ENCODE measurements at places on chromosomes 4 and X.

DNA sequence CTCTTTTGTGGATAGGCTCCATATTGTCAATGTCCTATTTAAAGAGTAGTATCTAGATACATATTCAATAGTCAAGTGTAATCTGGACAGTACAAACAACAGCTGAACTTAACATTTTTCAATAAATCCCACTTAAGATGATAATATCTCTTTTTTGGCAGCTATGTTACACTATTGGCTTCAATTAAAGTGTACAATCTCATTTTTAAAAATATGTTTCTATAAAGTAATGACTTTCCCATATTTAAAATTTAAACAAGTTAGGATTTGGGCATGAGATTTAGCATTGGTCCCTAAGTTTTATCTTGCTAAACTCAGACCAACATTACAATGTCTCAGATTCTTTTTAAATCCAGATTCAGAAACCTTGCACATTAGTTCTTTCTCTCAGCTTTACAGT is 7.9 kb upstream of the JCHAIN start:
- DNase-seq, result no peak

GRCh38 chr4:145347684-145348083 is 134.0 kb upstream of the SMAD1 start:
- DNase-seq, result no peak

DNA sequence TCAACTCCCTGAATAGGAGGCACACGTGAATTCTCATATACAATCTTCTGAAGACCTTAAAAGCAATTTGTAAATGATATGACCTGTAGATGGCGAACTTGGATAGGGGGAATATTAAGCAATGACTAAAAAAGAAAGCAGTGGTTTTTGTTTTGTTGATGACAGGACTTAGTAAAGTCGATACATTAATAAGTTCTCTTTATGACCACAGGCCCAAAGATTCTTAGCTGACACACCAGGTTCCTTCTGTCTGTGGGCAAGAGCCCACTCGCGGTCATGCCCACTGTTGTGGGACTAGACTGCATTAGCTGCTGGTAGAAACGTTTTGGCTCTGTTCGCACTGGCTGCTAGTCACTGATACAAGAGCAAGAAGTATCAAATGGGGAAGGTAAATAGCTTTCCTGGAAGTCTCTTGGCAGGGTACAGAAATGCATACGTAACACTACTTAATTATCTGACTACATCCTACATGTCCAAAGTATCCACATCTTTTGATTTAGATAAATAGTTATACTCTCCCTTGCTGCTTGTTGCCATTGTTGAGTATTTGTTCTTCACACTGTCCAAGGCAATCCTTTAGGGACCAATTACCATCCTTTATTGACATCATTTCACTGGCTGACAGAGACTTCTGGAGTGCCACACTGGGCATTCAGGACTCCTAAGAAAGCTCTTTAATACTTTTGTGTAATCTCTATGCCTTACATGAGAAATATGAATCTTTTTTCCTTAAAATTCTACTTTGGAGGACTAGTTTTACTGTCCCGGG is 31.0 kb downstream of the ALPK1 start:
- no peak for DNase-seq

DNA sequence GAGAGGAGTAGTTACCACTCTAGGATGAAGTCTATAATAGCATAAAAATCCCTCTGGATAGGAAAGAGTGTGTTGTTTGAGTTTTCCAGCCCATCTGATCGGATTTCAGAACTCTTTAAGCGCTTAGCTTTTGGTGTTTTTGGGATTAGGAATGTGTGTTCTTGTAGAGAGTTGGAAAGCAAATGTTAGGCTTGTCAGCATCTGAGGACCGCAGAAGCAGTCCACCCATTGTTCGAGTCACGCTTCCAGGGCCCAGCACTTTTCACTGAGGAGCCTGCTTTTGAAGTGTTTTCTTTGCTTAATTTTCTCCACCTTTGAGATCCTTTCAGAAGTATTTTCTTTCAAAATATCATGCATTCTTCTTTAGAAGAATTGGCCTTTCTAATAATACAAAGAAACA is 306.2 kb downstream of the TENM3 start:
- no peak for DNase-seq

GRCh38 chrX:150036641-150037040 is 98.3 kb upstream of the EOLA2 start:
- no peak for DNase-seq

- no peak for DNase-seq
Observed at GRCh38 chrX:106378616-106379015, 210.5 kb downstream of the PWWP3B start.

DNA sequence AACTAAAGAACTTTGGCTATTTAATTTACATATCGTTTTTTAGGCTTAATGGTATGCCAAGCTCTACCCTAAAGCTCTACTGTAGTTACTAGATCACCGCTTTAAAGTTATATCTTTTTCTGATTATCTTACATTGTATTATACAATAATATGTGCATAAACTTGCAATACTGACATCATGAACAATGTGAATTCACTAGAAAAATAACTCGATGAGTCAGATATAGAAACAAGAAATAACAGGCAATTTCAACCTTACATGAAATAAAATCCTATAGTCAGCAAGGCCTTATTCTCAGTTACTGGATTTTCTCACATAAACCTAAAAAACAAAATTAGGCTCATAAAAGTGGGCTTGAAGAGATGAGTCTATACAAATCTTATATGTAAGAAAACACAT is 32.5 kb downstream of the PDGFC start:
- DNase-seq, result no peak

DNA sequence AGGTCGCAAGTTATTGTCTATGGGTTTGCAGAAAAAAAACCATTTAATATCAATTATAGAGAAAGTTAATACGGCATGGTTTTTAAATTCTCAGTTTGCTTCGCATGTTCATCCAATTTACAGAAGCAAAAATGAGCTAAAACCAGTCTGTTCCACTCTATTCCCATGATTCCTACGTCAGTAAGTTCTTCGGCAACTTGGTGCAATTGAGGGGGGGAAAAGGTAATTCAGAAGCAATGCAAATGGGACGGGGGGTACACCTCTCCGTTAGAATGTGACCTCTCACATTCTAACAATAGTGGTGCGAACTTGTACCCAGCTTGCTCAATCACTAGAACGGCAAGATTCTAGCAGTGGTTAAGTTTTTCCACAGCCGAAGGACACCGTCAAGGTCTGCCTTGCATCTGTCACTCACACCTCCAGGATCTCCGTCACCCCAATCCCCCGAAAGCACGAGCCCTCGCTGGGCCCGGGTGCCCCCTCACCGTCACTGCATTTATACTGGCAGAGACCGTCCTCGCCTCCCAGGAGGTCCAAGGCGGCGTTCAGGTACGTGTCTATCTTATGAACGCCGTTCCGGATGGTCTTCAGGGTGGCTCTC is 653 bp downstream of the PLA2G12A start:
- no peak for DNase-seq

DNA sequence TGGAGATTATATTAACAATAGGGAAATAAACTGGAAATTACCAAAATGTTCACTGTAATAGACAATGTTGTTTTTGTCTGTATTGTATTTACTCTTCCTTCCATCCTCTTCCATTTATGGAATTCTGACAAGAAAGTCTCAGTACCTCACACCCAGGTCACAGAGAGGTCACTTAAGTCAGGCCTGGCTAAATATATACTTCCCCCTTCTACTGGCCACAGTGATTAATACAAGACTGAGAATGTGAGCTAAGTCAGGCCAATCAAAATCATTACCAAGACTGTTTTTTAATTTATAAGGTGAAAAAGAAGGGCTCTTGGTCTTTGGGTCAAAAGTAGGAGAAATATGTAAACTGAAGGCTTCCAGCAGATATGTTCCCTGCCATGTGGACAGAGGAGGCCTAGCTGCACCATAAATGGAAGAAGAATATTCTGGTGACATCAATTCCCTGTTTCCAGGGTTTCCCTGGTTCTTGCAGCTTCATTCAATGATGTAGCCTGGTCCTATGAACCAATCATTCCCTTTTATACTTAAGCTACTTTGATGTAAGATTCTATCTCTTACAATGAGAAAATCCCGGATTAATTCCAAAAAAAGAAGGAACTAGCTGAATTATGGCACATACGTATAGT is 64.3 kb downstream of the LRBA start:
- no peak for DNase-seq

DNA sequence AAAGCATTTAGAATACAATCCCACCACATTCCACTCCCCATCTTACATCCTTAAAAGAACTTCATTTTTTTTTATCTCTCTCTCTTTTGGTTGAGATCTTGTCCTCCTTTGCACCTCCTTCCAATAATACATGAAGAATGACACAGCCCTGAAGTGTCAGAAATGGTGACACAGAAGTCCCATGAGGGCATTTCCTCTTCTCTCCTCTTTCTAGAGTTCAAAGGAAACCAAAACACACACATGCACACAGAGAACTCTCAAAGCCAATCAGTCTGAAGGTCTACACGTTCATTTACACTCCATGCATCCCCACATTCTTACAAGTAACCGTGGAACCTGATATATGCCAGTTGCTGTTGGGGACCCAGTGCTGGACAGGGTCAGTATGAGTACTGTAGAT is 450.7 kb downstream of the HNRNPD start:
- no peak for DNase-seq

DNA sequence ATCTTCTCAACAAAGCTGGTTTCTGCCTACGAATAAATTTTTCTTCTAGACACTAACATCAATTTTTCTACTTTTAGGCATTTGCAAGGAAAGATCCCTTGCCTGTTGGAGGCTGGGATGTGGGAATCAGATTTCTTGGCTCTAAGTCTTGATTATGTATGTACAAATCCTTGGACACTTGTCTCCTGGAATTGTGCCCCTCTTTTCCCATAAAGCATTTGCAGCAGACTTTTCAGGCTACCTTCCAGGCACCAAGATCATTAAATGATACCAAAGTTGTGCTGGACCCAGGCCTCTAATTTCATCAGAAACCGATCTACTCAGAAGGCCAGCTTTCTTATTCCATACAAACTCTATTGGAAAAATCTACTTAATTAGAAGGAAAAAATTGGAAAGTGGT is 339.5 kb upstream of the DIPK2B start:
- no peak for DNase-seq

DNA sequence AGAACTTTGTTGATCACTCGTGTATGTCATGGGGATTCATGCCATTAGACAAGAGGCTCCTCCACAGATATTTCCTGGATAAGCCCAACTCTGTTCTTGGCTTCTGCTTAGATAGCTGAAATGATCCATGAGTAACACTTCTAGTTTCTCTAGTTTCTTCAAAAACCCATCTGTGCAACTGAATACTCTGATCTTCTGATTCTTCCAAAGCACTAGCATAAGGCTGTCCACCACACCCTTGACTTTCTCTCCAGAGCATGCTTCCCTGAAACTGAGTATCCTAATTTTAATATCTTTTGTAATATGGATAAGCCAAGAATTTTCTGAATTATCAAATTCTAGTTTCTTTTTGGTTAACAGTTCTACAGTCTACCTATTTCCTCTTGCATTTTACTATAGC is 118.6 kb upstream of the TAPT1 start:
- DNase-seq, result no peak

- no peak for DNase-seq
Observed at GRCh38 chr4:188934320-188934962, 795.2 kb downstream of the TRIML1 start.

- DNase-seq, result no peak
Observed at GRCh38 chr4:53221832-53222480, 143.9 kb downstream of the SCFD2 start.

- DNase-seq, result no peak
Observed at GRCh38 chr4:48445704-48446103, 37.4 kb upstream of the SLC10A4 start.

DNA sequence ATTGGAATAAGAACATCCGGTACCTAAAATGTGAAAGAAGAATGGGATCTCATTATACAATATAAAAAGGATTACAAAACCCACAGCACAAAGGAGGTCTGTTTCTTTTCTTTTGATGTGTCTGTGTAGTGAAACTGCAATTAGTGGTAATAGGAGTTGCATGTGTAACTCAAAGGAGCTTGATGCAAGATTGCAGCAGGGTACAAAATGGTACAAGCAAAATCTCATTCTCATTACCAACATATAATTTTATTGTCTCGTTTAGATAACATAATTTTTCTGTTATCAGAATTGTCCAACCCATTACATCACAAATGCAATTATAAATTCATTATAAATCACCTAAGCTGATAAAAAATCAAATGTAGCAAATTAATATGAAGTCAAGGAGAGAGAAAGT is 47.1 kb upstream of the CCSER1 start:
- no peak for DNase-seq

DNA sequence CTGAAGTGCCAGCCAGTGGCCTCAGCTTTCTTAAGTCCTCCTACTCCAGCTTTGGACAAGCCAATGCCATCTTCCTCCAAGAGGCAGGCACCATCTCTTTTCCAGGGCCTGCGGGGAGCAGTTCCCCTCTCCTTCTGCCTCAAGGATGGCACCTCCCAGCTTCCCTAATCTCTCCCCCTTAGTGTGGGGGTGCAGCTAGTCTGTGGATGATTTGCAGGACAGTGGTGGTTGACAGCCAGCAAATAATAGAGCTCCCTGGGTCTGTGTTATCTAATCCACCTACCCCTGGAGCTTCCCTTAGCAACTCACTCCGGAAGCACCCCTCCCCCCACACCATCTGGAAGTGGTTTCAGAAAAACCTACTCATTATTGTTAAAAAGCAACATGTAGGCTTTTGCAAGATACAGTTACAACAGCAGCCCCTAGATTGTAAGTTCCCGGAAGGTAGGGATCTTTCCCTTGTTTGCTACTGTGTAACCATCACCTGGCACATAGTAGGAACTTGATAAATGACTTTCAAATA is 247.1 kb downstream of the BCOR start:
- no peak for DNase-seq

DNA sequence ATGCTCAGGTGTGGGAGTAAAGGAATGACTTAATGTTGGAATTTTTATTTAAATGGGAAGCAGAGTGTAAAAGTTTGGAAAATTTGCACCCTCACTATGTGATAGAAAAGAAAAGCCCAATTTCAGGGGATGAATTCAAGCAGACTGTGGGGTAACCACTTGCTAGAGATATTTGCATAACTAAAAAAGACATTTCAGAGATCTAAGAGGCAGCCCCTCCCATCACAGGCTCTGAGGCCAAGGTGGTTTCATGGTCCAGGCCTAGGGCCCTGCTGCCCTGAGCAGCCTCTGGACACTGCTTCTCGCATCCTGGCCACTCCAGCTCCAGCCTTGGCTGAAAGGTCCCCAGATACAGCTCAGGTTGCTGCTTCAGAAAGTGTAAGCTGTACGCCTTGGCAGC is 5.9 kb upstream of the XPNPEP2 start:
- no peak for DNase-seq

DNA sequence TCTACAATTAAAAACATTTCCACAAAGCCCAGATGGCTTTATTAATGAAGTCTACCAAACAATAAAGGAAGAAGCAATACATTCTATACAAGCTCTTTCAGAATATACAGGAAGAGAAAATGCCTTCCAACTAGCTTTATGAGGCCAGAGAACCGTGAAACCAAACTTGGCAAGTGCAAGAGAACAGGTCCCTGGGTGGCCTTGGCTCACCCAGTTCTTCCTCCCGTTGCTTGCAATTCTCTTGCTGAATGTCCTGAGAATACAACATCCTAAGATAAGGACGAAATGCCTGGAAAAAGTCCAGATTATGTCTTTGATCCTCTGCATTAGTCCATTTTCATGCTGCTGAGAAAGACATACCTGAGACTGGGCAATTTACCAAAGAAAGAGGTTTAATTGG is 204.9 kb downstream of the MAD2L1 start:
- no peak for DNase-seq

GRCh38 chrX:3159995-3160720 is 118.9 kb downstream of the ARSF start:
- DNase-seq, result no peak
